ENCODE measurements at places on chromosomes 12 and 14.

DNA sequence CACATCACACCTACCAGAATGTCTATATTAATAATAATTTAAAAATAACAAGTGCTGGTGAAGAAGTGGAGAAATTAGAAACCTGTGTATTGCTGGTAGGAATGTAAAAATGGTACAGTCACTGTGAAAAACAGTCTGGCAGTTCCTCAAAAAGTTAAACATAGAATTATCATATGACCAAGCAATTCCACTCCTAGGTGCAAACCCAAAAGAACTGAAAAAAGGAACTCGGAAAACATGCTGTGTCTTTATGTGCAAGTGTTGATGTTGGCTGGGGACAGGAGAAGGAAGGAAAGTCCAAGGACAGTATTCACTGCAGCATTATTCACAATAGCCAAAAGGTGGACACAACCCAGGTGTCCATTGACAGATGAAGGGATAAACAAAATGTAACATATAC, 146.5 kb downstream of the TTC7B start:
- DNase-seq, result no peak

DNA sequence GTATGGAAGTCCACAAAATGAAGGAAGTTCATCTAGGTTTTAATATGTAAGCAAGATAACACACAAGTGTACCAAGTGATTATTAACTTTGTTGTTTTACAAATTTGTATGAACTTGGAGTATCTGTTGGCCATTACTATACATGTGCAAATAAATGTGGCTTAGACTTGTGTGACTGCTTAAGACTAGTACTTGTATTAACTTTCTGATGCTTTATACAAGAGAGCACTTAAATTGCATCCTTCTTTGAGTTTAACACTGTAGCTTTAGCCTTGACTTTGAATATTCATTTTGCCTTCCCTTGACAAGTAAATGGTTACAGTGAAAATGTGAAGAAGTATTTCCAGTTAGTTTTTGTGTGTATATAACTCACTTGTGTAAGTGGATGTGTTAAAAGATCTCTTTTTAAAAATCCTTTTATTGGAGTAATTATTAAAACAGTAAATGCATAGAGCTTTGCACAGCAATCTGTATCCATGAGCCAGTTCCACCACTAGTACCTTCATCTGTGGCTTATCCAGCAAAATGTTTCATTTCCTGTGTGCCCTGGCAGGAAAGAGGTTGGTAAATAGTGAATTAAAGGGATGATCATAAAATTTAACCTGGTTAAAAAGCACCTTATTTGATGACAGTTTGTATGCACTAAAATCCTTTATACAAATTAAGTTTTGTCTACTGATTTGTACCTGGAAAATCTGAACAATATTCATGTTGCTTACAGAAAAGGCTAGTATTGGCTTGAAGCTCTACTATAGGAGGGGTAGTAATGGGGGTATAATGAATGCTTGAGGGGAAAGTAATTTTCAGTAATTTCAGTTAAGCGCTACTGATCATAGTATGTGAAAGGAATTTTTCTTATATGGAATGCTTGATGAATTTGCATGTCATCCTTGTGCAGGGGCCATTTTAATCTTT, 8.0 kb downstream of the PNN start:
- DNase-seq, result no peak

- DNase-seq, result peak; percentile 55
Observed at GRCh38 chr12:7303230-7303629, 642 bp upstream of the ACSM4 start.

DNA sequence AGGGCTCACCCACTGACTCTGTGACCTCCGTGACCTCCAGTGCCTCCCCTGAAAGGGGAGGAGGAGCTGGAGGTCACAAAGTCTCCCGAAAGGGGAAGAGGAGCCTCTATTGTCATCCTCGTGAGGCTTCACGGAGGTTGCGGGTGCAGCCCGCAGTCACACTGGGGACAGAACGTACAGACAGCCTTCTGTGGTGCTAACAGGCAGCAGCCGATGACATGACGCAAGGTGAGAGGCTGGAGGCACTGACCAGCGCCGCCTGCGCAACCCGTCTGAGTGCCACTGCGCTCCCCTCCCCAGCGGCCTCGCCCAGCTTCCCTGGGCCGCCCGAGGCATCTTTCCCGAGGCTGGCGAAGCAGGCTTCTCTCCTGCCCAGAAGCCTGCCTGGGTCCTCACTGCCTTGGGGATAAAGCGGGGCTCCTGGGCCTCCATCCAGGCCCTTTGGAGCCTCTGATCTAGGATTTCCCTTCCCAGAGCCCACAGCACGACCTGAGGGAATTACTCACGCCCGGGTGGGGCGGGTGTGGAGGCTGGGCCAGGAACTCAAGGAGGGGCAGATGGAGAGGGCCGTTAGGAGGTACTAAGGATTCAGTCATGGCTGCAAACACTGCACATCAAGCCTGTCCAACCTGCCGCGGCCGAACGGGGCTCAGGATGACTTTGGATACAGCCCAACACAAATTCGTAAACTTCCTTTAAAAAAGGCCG, 12.3 kb upstream of the LBHD2 start:
- DNase-seq, result no peak

DNA sequence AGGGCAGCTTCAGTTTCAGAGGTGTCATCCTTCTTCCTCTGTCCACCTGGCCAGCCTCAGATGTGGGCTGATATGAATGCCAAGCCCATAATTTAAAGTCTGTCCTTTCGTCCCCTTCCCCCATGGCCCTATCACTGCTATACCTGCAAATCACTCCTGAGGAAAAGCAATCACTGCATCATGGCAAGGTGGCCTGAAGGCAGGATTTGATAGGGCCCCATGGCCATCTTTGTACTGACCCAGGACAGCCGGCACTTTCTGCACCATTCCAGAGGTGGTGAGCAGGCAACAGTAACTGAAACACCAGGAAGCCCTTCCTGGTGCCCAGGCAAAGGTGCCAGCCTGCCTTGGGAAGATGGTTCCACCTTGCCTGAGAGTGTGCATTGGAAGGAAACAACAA, 60.8 kb downstream of the ANO2 start:
- no peak for DNase-seq

DNA sequence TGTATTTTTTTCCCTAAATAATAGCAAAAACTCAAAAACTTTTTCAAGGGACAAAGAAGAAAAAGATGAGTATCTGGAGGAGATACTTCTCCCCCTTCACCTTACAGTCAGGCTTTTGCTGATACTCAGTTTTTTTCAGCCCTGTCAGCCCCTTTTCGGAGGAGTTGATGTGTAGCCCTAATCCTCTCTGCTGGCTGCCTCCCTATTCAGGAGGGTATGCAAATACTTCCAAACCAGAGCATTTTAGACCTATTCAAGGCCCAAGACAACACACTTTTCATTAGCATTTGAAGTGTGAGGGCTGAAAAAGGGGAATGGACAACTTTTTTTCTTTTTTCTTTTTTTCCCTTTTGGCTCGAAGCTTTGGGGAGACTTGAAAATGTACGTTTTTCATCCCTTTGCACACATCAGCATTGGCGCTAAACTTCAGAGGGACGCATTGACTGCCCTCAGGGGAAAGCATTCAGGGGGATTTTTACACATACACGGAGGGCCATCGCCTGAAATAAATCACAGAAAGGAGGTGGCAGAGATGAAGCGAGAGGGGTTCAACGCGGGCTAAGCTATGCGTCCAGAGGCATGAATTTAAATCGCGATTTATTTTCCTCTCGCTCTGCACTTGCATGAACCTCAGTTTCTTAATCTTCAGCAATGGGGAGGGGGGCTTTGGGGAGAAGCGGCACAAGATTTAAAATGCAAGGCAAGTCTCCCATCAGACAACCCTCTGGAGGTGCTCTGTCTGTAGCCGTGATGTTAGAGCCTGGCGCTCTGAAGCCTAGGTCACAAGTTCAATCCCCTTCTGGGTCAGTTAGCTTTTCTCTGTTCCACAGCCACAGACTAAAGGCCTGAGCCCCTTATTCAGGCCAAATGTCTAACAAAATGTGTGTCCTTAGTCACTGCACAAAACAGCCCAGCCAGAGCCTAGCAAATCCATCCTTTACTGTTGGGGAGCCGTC, 86.3 kb downstream of the ASCL1 start:
- no peak for DNase-seq

DNA sequence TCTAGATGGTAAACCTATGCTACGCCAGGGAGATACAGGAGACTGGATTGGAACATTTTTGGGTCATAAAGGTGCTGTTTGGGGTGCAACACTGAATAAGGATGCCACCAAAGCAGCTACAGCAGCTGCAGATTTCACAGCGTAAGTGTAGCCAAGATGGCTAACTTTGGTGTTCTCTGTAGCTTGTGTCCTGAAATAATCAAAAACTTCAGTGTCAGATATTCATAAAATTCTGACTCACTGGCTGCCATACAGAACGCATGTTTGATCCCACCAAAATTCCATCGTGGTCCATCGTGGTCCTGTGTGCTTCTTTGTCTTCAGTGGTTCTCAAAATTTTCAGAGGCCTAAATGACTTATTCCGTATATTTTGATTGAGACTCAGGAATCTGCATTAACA, 1.3 kb downstream of the STRAP start:
- DNase-seq, result peak; percentile 38

DNA sequence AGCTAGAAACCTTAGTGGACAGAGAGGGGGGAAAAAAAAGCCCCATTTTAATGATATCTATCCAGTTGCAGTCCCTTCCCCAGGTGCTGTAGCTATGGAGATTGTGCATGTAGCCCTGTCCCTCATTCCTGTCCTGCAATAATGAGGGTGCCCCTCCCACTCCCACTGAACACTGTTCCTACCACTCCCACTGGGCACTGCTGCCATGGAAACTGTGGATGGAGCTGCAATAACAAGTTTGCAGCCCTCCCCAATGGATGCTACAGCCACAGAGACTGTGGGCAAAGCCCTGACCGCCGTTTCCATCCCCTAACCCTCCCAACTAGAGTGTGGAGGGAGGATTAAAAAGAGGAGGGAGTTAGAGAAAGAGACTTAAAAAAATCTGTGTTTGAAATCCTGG, 238.3 kb downstream of the FUT8 start:
- no peak for DNase-seq

DNA sequence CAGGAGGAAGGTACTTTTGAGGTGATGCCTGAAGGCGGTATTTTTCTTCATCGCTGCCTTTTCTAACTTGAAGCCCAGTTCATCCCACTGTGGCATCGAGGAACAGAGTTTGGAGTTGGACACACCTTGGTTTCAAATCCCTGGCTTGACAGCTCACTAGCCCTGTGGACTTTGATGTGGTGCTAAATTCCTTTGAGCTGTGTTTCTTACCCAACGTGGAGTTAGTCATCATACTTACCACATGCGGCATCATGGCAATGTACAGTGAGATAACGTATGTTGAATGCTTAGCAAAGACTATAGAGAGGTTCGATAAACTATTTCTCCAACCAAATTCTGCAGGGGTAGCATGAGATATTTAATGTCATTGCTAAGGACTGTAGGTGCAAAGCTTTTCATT, 3.4 kb downstream of the PLEKHG3 start:
- peak; percentile 85 for DNase-seq

DNA sequence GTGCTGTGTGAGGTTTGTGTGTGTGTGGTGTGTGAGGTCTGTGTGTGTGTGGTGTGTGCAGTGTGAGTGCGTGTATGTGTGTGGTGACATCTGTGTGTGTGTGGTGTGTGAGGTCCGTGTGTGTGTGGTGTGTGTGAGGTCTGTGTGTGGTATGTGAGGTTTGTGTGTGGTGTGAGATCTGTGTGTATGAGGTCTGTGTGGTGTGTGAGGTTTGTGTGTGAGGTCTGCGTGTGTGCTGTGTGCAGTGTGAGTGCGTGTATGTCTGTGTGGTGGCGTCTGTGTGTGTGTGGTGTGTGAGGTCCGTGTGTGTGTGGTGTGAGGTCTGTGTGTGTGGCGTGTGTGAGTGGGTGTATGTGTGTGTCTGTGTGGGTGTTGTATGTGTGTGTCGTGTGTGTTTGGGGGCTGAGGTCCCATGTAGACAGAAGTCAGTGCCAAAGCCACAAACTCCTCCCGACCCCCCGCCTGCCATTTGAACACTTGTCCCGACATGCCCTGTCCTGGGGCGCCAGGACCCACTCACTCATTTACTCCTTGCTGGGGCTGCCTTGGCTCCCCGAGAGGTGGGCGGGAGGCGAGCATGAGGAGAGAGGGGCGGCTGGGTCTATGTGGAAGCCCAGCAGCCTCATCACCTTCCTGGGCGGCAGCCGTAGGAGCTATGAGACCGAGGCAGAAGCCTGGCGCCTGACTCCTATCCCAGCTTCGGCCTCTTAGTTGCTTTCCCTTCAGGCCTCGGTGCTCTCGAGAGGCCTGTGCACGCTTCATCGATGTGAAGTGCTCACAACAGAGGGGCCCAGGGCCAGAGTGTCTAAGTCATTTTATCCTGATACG, 20.5 kb downstream of the RILPL1 start:
- DNase-seq, result no peak

DNA sequence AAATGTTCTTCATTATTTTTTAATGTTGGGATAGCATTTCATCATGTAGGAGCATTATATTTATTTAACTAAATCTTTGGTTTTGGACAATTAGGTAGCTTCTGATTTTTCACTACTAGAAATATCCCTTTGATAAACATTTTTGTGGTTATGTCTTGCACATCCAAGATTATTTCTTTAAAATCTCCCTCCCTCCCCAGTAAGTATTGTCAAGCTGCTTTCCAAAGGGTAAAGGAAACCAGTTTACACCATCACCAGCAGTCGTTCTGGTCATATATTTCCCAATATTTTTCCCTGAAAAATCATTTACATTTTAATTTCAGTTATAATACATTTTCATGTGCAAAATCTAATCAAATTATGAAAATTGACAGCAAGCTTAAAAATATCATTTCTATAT, 11.1 kb downstream of the CD69 start:
- no peak for DNase-seq

DNA sequence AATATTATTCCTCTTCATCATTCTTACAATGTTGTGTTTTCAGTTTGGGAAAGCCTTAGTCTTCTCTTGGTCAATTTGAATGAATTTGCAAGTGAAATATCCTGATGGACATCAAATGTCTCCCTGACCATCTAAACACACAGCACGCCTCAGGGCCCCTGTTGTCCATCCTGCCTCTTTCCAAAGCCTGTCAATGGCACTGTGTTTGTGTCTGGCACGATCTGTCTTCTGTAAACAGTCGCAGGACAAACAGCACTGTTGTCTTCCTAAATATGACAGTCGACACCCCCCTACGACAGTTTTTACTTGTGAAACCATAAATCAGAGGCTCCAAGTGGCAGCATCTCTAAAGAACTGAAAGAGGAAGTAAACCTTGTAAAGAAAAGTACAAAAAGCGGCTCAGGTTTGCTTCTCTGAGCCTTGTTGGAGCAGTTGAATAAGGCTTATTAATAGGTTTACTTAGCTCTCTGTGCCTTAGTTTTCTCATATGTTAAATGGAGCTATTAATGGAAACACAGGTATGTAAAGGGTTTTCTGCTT, 285.8 kb downstream of the NRXN3 start:
- DNase-seq, result no peak

- no peak for DNase-seq
Observed at GRCh38 chr12:108572166-108572790, 9.9 kb downstream of the ISCU start.

DNA sequence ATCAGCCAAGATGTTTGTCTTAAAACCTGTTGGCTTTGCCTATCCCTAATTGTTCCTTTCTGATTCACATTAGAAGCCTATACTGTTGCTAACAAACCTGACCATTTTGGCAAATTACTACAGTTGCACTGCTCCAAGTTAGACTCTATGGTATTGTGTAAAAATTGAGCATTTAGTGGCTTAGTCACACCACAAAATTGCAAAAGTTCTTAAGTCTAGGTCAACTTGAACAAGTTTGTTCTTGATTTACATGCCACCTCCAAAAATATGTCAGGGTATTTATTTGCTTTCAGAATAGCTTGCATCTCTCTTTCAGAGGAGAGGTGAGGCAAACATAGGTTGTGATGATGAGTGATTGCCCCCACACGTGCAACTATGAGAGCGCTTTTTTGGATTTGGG, 27.0 kb upstream of the PTHLH start:
- DNase-seq, result peak; percentile 77

GRCh38 chr12:131018808-131019397, 65.2 kb downstream of the ADGRD1 start:
- DNase-seq, result no peak
